Trophoblast cell (in vitro differentiated cells and primary cell): ENCODE measurements at places on chromosomes 11 and 22.

GRCh38 chr11:44328138-44328660 is 18.3 kb upstream of the ALX4 start:
- no peak for DNase-seq
- no peak overlapping the region for H3K4me3 ChIP-seq
- H3K27me3 ChIP-seq: peaks cover 13% of the 10 kb centered on the region
- H3K4me1 ChIP-seq: no peaks in the 10 kb centered on the region
- no peaks in the 10 kb centered on the region for H3K36me3 ChIP-seq
- no peak overlapping the region for H3K27ac ChIP-seq

GRCh38 chr11:66417000-66417399 is 3.8 kb upstream of the NPAS4 start:
- no peak overlapping the region for H3K4me3 ChIP-seq
- no peak for DNase-seq
- no peaks in the 10 kb centered on the region for H3K36me3 ChIP-seq
- H3K4me1 ChIP-seq: peaks cover 6% of the 10 kb centered on the region

DNA sequence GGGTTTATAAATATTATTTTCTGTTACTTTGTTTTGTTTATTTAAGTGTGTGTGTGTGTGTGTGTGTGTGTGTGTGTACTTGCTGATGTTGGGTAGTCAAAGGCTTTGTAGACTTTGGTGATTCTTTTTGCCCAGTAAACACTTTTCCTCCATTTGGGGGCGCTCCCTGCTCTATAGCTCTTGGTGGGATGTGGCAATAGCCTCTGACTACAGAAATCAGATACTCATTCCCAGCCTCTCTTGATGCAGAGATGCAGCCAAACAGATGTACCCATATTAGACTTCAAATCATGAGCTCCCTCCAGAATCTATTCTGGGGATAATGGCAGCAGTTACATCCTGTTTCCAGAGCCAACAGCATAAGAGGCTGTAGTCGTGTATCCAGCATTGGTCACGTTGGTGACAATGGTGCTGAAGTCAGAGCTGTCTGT is 33.4 kb upstream of the APOL5 start:
- H3K27me3 ChIP-seq: no peaks in the 10 kb centered on the region
- H3K4me1 ChIP-seq: no peaks in the 10 kb centered on the region
- no peaks in the 10 kb centered on the region for H3K36me3 ChIP-seq

DNA sequence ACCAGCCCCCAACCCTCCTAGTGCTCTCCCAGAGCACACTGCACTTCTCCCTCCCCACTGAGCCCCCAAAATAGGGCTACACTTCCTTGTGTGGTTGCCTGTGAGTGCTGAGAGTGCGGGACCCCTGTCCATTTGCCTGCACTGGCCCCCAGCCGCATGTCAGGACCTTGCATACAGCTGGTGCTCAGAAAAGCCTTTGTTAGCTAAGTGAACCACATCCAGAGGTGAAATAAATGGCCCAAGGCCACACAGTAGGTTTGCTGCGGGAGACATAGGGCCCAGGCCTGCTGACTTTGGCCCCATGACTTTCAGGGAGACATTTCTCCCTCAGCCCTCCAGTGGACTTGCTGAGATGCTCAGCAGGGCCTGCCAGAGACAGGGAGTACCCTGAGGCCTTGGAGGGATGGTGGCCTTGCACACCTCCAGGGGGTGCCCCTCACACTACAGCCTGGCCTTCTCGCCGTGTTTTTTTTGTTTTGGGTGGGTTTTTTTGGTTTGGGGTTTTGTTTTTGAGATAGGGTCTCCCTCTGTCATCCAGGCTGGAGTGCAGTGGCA is 10.2 kb downstream of the SSTR3 start:
- no peak for DNase-seq
- peaks cover 14% of the 10 kb centered on the region for H3K4me1 ChIP-seq
- no peak overlapping the region for H3K27ac ChIP-seq
- no peak overlapping the region for H3K4me3 ChIP-seq

- H3K27ac ChIP-seq: no peak overlapping the region
- H3K4me3 ChIP-seq: no peak overlapping the region
- no peak for DNase-seq
- H3K4me1 ChIP-seq: no peaks in the 10 kb centered on the region
- no peaks in the 10 kb centered on the region for H3K27me3 ChIP-seq
Measured at GRCh38 chr11:108961095-108961494, 296.2 kb downstream of the DDX10 start.

GRCh38 chr11:57210781-57211180 is 26.3 kb downstream of the APLNR start:
- no peak overlapping the region for H3K27ac ChIP-seq
- no peaks in the 10 kb centered on the region for H3K36me3 ChIP-seq
- H3K27me3 ChIP-seq: no peaks in the 10 kb centered on the region

DNA sequence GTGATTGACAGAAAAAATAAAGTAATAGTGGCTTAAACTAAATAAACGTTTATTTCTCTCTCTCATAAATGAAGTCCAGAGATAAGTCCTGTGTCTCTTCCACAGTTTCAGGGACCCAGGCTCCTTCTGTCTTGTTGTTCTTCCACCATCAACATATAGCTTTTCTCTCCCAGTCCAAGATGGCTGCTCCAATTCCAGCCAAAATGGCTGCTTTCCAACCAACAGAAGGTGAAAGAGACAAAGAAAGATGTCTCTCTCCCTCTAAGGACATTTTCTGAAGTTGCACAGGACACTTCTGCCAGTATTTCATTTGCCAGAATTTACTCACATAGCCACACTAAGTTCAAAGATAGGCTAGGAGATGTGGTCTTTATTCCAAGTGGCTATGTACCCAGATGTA is 9.4 kb upstream of the PLEKHB1 start:
- no peaks in the 10 kb centered on the region for H3K36me3 ChIP-seq
- no peak overlapping the region for H3K27ac ChIP-seq
- H3K4me1 ChIP-seq: no peaks in the 10 kb centered on the region
- DNase-seq: no peak

- H3K27ac ChIP-seq: no peak overlapping the region
- no peaks in the 10 kb centered on the region for H3K4me1 ChIP-seq
- H3K4me3 ChIP-seq: no peak overlapping the region
- DNase-seq: no peak
- no peaks in the 10 kb centered on the region for H3K27me3 ChIP-seq
Measured at GRCh38 chr11:76832361-76832760, 28.4 kb upstream of the ACER3 start.

- H3K27ac ChIP-seq: no peak overlapping the region
- DNase-seq: no peak
- H3K4me3 ChIP-seq: no peak overlapping the region
- no peaks in the 10 kb centered on the region for H3K4me1 ChIP-seq
- no peaks in the 10 kb centered on the region for H3K27me3 ChIP-seq
Measured at GRCh38 chr22:19579880-19580279, 55.7 kb upstream of the CLDN5 start.

DNA sequence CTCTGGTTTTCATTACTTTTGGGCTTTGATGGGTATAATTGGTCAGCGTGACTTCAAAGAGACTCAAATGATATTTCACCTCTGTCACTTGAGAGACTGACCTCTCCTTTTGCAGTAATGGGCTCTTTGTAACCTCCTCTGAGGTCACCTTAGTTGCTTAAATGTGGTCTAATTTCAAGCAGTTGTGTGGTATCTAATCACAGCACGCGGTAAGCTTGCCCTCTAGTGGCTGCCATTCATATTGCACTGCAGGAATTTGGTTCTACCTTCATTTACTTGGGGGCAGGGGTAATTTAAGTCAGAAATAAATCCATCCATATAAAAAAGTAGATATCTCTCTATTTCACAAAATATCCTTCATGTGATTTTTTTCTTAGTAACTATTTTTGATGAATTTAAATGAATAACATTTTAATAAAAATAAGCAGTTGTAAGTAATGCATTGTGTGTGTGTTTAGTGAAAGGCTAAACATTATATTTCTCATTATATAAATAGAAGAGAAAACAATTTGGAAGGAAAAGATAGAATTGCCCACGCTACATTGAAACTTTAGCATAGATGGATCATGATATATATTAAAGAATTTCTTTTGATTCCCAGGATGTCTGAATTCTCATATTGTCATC is 55.0 kb upstream of the ANO3 start:
- H3K36me3 ChIP-seq: no peaks in the 10 kb centered on the region
- no peak overlapping the region for H3K27ac ChIP-seq
- DNase-seq: peak; percentile 47
- no peak overlapping the region for H3K4me3 ChIP-seq
- no peaks in the 10 kb centered on the region for H3K27me3 ChIP-seq
- no peaks in the 10 kb centered on the region for H3K4me1 ChIP-seq

DNA sequence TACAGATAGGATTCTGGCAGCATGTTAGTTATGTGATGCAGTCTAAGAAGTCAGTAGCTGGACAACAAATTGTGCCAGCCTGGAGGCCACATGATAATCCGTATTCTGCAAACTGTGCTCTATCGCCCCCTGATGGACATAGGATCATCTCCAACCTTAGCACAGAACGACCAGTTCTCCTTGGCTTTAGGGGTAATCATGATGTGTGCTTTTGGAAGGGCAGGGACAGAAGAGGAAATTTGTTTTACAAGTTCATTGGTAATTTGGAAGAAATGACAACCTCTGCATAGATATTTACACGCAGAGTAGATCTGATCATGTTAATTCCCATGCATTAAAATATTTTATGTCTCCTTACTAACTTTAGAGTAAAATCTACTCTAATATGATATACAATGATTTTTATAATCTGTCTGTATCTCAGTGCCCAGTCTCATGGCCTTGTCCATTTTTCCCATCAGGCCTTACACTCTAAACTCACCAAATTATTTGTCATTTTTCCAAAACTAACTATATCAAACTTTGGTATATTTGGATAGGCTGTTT is 12.1 kb downstream of the OR10D3 start:
- peak; percentile 54 for DNase-seq
- H3K36me3 ChIP-seq: no peaks in the 10 kb centered on the region
- no peak overlapping the region for H3K27ac ChIP-seq
- H3K4me1 ChIP-seq: no peaks in the 10 kb centered on the region
- H3K27me3 ChIP-seq: no peaks in the 10 kb centered on the region

GRCh38 chr11:32088117-32088941 is 2.5 kb upstream of the RCN1 start:
- H3K27ac ChIP-seq: peak overlapping the region; percentile 16
- H3K4me3 ChIP-seq: no peak overlapping the region
- no peaks in the 10 kb centered on the region for H3K27me3 ChIP-seq
- peaks cover under 1% of the 10 kb centered on the region for H3K36me3 ChIP-seq
- peak; percentile 75 for DNase-seq

DNA sequence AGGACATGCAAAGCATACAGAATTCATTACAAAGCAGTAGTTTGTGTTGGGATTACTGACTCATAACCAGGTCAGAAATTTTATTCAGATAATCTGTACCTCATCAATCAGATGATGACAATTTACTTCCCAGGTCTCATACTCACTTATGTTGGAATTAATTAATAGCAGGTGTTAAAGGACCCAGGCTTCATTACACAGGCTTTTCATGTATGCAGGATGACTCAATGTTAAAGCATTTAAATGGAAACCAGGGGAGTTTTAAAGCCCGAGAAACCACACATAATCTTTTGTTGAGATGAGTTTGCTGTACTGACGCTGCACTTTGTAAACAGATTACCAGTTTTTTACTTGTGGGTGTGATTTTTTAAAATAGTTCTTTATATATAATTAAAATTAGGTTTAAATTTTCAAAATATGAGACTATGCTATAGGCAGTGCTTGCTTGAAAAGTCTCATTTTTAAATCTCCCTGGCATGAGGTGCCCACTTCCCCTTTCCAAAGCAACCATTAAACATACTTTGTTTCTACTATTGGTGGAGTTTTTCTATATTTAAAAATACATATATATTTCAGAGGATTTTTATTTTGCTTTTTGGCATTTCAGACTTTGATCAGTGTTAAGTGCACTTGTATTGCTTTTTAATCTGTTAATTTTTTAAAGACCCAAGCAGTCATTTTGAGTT is 41.0 kb downstream of the CEP57 start:
- peaks cover 2% of the 10 kb centered on the region for H3K36me3 ChIP-seq
- no peak overlapping the region for H3K4me3 ChIP-seq
- no peaks in the 10 kb centered on the region for H3K4me1 ChIP-seq
- no peaks in the 10 kb centered on the region for H3K27me3 ChIP-seq
- H3K27ac ChIP-seq: no peak overlapping the region
- no peak for DNase-seq

- H3K4me3 ChIP-seq: peak overlapping the region; percentile 85
- H3K27me3 ChIP-seq: no peaks in the 10 kb centered on the region
- H3K36me3 ChIP-seq: peaks cover 7% of the 10 kb centered on the region
- H3K27ac ChIP-seq: peak overlapping the region; percentile 58
Measured at GRCh38 chr11:62705413-62705812, 1.8 kb downstream of the BSCL2 start.

DNA sequence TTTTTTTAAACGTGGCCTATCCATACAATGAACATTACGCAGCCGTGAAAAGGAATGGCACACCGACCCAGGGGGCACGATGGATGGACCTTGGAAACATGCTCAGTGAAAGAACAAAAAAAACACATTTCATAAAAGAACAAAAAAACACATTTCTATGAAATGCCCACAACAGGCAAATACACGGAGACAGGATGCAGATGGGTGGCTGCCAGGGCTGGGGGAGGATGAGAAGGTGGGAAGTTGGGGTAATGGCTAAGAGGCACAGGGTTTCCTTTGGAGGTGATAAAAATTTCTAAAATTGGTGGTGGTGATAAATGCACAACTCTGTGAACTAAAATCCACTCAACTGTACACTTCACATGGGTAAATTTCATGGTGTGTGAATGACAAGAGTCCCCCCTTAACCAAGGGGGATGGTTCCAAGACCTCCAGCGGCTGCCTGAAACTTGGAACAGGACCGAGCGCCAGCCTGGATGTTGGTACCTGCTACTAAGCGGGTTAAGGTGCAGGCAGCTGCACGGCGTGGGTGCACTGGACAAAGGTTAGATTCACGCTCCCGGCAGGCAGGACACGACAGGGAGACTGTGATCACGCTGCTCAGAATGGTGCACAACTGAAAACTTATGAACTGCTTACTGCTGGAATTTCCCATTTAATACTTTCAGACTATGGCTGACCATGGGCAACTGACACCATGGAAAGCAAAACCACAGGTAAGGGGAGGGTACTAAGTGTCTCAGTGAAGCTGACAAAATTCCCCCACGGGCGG is 16.5 kb downstream of the BRD1 start:
- DNase-seq: no peak
- no peak overlapping the region for H3K27ac ChIP-seq
- H3K36me3 ChIP-seq: peaks cover 29% of the 10 kb centered on the region
